Natural killer cell treated with Interleukin-12 subunit alpha and Interleukin-12 subunit beta and Interleukin-15 and Interleukin-18, amount 100 ng/mL, for 72 hours (primary cell): ENCODE measurements at places on chromosomes 3 and 15. TPM values are rescaled to one million over a fixed set of nuclear protein-coding genes. Genes with fewer than 3 reads are reported as not detected.

DNA sequence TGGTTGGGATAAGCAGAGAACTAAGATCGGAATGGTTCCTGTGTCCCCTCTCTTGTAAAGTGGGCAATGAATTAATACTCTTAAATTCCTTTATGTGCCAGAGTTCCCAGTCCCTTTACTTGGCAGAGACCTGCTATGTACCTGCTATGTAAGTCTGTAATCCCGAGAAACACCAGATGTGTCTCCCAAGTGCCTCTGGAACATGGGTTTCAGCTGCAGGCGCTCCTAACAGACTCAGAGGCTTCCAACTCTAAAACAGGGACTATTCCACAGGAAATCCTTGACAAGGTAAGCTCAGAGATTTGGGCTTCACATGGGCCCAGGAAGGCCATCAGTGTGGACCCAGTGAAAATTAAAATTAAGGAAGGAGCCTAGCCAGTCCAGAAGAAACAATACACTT, 117.7 kb upstream of the PLCL2 start:
- no peak for DNase-seq

DNA sequence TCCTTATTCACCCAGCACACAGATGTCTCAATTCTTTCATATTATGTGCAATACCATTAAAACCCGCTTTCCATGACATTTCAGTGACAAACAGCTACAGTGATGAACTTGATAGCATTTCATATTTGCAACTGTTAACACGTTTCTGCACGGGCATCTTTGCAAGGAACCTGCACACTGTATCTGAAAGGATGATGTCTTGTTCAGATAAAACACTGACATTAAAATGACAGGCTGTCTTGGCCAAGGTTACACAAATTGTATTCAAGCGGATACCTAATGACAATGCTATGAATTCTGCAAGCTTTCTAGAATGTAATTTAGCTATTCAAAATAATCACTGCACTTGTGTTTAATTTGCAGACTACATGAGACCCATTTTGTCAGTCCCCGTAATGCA, 529.2 kb downstream of the FOXP1 start:
- DNase-seq = no peak

- DNase-seq = no peak
Observed at GRCh38 chr3:176663837-176664831, 533.1 kb downstream of the TBL1XR1 start.

The RTP1 gene
- not detected for total RNA-seq
